ENCODE measurements at places on chromosomes 2 and 18.

DNA sequence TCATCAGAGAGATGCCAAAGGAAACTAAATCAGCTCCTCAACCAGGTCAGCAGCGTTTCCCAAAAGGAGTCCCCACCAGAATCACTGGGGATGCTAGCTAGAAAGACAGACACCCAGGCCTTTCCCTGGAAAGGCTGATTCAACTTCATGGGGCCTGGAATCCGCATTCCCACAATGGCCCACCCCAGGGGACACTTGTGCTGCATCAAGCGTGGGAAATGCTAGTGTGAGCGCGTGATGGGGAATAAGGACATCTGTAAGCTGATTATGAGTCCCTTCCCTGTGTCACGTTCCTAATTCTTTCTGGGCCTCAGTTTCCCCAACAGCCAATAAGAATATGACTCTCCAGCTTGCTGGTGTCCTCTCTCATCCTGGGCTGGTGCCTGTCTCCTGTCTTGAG lies 2.2 kb upstream of the WNT10A start:
- DNase-seq: no peak

- DNase-seq: no peak
Observed at GRCh38 chr2:20030224-20030623, 17.8 kb upstream of the MATN3 start.

DNA sequence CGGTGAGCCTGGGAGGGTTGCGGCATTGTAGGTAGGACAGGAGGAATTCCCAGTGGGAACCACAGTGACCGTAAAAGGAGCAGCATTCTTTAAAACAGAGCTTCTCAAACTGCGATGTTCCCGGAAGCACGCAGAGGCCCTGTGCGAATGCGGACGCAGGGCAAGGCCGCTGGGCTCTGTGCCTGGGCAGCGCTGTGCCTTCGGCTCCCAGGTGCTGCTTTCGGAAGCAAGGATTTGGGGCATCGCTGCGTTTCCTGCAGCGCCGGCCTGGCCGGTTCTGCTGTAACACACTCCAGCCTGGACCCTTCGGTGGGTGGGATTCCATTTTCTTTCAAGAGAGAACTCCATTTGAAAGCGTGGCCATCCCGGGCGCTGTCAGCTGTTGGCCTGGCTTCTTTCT lies 118.6 kb downstream of the PTGR3 start:
- no peak for DNase-seq

DNA sequence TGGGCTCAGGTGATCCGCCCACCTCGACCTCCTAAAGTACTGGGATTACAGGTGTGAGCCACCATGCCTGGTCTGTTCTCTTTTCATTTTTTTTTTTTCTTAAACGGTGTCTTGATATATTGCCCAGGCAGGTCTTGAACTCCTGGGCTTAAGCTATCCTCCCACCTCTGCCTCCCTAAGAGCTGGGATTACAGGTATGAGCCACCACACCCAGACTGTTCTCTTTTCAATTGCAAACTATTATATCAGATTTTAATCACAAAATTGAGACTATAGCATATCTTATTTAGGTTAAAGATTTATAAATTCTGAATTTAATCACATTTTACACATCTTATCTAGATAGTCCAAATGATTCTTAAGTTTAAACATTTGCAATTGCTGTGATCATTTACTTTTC lies 15.5 kb upstream of the ACTR2 start:
- DNase-seq: no peak

DNA sequence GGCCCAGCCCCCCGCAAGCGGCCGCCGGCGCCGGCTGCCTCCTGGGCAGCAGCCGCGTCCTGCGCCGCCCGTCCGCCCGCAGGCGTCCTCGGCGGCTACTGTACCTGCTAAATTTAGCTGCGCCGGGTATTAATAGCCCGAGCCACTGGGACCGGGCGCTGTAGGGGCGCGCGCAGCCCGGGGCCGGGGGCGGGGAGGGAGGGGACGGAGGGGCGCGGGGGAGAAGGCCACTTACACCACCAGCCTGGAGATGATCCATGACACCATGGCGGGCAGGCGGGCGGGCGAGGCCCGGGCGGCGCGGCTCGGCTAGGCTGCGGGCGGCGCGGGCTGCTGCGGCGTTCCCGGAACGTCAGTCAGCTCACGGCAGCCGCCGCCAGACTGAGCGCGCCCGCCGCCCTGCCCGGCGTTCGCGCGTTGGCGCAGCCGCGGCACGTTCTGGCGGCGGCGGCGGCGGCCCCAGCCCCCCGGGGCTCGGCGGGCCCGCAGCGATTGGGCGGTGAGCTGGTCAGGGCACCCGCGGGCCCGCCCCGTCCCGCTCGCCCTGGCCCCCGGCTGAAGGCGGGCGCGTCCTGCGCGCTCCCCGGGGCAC lies at the start of gene REEP1:
Gene REEP1 (minus strand): TSS at position 383 of the 592 bp plus-strand sequence. CDS start 116 bp downstream, at position 267.
- no peak for DNase-seq

- no peak for DNase-seq
Observed at GRCh38 chr2:222608081-222608480, 47.8 kb downstream of the FARSB start.

GRCh38 chr2:23078784-23079434 lies 306.1 kb upstream of the KLHL29 start:
- DNase-seq: no peak

- DNase-seq: no peak
Observed at GRCh38 chr18:64982414-64983055, 768.3 kb upstream of the CDH7 start.

DNA sequence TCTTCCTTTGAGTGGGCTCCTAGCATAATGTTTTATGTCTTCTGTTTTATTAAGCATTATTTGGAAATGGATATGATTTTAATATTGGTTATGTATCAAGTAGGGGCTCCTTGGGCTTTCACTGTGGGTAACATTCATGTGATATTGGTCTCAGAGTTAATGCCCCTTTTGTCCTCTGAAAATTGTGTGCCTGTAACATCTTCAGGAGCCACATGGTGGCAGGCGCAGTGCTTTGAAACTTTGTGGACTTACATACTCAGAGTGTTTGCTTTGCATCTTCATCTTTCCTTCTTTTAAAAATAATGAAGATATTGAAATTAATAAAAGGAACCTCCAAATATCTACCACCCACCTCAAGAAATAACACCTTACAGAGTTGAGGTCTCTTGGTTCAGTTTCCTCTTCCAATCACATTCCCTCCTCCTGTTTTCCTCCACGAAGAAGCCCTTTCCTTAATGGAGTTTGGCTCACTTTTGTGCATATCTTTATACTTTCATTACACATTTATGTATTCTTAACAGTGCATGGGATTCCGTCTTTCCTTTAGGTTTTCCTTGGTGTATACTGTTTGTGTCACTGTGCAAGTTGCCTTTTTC lies 73.5 kb downstream of the LIMS1 start:
- DNase-seq: no peak

Data from cortex of kidney (tissue), 1 donor.